ENCODE measurements at places on chromosomes 4 and X. TPM values are rescaled to one million over a fixed set of nuclear protein-coding genes. Genes with fewer than 3 reads are reported as not detected.

DNA sequence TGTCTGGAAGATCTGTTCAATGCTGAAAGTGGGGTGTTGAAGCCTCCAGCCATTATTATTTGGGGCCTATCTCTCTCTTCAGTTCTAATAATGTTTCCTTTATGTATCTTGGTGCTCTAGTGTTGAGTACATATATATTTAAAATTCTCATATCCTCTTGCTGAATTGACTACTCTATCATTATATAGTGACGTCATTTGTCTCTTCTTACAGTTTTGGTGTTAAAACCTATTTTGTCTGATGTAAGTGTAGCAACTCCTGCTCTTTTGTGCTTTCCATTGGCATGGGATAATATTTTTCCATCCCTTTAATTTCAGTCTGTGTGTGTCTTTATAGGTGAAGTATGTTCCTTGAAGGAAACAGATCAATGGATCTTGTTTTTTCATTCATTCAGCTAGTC, 446.0 kb downstream of the FAM47A start:
- no peak for DNase-seq

The AGA gene
- polyA plus RNA-seq = 44.7 TPM

GRCh38 chr4:136873555-136873954, 658.7 kb downstream of the PCDH18 start:
- no peak for DNase-seq

DNA sequence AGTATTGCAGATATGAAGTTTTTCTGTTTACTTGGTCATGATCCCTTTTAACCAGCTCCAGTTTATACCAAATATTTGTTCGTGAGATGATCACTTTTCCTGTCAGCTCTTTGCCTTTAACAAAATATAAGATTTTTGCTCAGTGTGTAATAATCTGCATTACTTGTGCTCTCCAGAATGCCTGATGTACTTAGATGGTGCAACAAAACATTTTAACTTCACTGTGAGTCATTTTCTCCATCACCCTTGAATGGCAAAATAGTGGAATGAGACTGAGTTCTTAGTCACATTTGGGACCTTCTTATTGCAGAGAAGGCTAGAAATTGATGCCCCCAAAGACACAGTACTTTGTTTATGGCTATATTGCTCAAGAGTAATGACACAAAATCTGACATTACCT, 252.0 kb downstream of the FRMPD4 start:
- no peak for DNase-seq

The VSIG4 gene
- 5.7 TPM for polyA plus RNA-seq

DNA sequence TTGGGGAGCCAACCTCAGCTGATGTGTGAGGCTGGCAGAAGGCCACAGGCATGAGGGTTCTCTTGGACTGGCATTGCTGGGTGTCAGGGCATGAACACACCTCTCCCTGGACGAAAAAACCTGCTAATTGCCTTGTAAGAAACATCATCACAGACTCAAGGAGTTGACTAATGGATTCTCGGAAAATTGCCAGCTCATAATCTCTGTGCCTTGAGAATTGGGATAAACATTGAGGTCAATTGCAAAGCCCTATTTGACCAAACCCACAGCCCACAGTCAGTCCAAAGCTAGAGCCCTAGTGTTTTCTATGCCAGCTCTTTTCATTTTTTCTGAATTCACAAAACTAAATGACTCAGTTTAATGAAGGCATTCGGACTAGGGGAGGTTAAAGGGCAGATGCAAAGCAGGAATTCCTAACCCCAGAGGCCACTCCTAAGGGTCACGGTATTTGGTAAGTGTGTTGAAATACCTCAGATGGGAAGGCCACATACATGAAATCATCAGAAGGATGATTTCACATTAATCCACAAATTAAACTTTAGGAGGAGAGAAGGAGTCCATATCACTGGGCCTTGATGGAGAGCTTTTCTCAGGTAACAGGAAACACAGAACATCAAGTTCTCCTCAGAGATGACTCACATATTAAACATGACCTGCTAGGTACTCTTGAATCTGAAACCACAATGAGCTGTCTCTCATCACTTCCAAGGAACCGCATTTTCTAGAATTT, 39.0 kb upstream of the RASL11B start:
- DNase-seq = no peak

- DNase-seq = no peak
These were observed 14.9 kb downstream of the DHRSX start for GRCh38 chrX:2485789-2486345.

The UGT2B7 gene
- 74.6 TPM for polyA plus RNA-seq

The PLXNB3 gene
- 1.5 TPM for polyA plus RNA-seq

All from left kidney (tissue), 8 donors.